ENCODE measurements at places on chromosomes 13 and 19.

DNA sequence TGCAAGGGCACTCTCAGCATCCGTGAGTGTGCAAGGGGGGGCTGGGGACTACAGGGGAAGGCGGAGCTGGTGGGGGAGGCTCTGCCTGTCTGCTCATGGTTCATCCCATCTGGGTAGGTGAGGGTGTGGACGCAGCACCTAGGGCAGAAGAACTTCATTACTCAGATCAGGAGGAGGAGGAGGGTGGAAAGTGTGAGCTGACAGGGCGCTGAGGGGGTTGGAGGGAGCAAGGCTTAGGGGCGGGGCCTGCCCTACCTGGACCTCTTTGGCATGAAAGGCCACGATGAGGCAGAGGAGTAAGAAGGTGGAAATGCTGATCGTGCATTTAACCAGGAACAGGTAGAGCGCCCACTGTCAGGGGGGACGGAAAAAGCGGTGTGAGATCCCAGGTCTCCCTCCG, 4.5 kb downstream of the KCNN4 start:
- DNase-seq: no peak

- DNase-seq: no peak
Observed at GRCh38 chr19:16760990-16761389, 41.3 kb downstream of the NWD1 start.

DNA sequence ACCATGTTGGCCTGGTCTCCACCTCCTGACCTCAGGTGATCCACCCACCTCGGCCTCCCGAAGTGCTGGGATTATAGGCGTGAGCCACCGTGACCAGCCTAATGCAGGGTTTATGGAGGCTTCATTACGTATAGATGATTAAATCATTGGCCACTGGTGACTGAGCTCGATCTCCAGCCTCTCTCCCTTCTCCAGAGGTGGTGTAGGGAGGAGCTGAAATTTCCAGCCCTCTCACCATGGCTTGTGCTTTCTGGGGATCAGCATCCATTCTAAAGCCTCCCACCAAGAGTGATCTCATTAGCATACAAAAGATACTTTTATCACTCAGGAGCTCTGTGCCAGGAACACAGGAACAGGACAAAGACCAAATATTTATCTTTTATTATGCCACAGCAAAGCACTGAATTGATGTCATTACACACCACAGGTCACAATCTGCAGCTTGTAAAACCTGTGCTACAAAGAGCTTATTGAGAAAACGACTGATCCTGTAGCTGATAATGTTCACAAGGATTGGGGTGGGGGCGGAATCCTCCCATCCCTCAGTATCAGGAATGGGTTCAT, 32.4 kb downstream of the RHPN2 start:
- DNase-seq: no peak

DNA sequence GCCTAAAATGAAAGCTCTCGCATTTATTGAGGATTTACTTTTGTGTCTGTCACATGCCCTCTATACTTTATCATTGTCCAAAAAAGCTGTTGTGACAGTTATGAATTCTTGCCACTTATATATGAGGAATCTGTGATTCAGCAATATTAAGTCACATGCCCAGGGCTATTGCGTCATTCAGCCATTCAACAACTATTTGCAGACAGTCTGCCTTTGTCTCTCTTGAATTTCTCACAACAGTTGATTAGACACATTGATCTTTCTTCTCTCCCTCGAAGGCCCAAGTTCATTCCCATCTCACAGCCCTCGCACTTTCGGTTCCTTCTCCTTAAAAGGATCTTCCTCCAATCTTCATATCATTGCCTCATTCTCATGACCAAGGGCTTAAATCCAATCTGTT, 342.6 kb downstream of the MZT1 start:
- no peak for DNase-seq

- no peak for DNase-seq
Observed at GRCh38 chr13:75647126-75647784, 11.1 kb downstream of the LMO7 start.

DNA sequence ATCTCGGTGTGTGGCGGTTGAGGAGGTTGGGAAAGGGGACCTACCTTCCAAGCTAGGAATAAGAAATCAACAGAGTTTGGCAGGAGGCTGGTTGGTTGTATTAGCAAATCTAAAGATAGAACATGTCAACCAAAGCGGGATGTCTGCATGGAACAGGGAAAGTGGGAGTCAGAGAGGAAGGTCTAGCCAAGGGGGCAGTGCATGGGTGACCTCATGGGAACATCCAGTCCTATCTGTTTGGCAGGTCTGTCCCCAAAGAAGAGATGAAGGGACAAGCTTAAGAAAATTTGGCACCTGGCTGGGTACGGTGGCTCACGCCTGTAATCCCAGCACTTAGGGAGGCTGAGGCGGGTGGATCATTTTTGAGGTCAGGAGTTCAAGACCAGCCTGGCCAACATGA, 118.7 kb upstream of the TSC22D1 start:
- no peak for DNase-seq

GRCh38 chr13:45872566-45872965, 21.0 kb upstream of the SIAH3 start:
- DNase-seq: no peak

GRCh38 chr13:31175847-31176532, 14.3 kb upstream of the HSPH1 start:
- DNase-seq: no peak

DNA sequence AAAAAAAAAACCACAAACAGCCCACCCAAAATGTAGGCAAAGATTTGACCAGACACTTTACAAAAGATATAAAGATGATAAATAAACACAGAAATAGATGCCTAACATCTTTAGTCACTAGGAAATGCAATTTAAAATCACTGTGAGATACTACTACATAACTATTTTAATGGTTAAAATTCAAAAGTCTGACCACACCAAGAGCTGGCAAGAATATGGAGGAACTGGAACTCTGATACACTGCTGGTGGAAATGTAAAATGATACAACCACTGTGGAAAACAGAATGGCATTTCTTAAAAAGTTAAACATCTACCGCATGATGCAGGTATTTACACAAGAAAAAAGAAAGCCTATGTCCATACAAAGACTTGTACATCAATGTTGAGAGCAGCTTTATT, 26.8 kb downstream of the VWA8 start:
- DNase-seq: no peak

DNA sequence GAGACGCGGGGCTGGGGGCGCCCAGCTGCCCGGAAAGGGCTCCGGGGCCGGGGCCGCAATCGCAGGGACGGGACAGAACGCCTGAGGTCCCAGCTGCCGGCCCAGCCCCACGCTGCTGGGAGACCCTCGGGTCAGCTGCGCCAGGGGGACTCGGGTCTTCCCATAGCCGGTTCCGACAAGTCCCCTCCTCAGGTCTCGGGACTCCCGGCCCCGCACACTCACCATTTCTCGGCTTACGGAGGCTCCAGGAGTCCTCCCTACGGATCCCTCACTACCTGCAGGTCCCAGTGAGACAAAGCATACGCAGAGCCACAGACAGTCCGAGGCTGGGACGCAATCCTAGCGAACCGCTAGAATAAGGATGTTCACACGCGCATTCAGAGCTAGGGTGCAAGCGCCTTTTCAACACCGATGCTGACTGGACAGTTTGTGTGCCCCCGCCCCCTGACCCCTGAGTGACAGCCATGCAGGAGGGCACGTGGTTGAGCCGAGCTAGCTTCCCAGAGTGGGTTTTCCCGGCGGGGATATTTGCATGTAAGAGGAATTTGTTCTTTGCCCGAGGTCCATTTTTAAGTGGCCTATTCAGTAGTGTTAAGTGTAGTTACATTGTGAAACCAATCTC, 13.6 kb downstream of the ZNF490 start:
- no peak for DNase-seq

- no peak for DNase-seq
Observed at GRCh38 chr13:90872491-90873025, 474.9 kb upstream of the MIR17HG start.

- no peak for DNase-seq
Observed at GRCh38 chr19:14943601-14944000, 2.3 kb downstream of the OR7C2 start.

DNA sequence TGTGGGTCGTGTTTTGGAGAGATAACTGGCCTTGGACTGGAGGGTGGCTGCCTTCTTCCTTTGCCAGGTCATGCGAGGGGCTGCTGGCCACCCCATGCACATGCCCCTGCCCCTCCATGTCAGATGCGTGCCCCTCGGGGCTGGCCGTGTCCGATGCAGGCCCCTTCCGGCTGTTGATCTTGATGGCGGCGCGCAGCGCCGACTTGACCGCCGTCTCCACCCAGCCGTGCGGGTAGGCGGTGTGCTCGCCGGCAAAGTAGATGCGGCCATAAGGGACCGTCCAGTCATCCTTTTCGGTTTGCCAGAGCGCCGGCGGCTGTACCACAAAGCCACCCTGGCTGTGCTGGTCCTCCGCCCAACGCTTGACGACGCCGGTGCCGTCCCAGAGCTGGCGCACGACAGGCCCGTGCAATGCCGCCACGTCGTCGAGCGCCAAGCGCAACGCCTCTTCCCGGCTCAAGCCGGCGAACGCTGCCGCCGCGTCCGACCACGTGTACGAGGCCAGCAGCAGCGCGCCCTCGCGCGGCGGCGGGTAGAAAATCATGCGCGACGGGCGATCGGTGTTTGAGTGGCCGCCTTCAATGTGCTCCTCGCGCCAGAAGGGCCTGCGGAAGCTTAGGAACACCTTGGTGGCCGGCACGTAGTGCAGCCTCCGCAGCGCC, 6.9 kb downstream of the IL4I1 start:
- DNase-seq: no peak
